ENCODE measurements at places on chromosomes 1 and 21.

- DNase-seq, result no peak
These were observed 34.9 kb upstream of the IVNS1ABP start for GRCh38 chr1:185351734-185352466.

GRCh38 chr1:60133848-60134247, 60.3 kb upstream of the C1orf87 start:
- no peak for DNase-seq

DNA sequence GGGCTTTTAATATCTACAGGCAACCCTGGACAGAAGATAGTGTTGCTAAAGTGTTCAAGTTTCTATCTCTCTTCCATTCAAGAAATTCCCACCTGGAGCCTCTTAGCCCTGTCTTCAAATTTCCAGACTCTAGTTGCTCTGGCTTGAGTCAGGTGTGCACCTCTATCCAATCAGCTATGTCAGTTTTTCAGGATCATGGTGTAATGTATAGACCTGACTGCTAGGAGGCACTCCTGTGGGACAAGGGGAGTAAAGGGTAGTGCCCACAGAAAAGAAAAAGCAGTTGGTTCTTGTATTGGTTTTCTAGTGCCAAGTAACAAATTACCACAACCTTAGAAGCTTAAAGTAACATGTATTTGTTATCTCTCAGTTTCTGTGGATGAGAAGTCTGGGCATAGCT, 6.2 kb upstream of the ZRANB2 start:
- no peak for DNase-seq

DNA sequence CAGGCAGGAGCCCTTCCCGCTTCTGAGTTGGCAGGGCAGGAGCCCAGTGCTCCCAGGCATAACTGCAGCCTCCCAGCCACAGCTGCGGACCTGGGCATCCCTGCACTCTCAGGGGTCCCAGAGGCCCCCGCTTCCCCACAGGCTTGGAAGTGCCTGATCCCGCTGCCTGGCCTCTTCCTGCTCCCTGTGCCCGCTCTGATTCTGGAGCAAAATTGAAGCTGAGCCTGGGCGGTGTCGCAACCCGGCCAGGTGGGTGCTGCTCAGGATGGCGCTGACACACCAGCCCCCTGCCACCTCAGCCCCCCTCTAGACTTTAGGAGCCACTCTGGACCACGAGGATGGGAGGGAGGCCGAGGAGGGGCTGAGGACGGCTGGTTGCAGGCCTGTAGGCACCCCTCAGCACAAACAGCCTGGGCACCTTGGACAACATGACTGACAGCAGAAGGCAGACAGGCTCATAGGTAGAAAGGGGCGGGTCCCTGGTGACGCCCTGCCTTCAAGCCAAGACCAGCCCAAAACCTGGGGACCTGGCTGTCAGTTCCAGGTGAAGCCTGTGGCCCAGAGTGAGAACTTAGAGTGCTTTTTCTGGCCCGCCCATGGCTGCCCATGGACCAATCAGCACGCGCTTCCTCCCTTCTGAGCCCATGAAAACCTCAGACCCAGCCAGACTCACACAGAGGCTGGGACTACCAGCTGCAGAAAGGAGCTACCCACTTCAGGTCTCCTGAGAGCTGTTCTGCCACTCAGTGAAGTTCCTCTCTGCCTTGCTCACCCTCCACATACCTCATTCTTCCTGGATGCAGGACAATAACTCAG, 7.2 kb downstream of the HLCS start:
- no peak for DNase-seq

DNA sequence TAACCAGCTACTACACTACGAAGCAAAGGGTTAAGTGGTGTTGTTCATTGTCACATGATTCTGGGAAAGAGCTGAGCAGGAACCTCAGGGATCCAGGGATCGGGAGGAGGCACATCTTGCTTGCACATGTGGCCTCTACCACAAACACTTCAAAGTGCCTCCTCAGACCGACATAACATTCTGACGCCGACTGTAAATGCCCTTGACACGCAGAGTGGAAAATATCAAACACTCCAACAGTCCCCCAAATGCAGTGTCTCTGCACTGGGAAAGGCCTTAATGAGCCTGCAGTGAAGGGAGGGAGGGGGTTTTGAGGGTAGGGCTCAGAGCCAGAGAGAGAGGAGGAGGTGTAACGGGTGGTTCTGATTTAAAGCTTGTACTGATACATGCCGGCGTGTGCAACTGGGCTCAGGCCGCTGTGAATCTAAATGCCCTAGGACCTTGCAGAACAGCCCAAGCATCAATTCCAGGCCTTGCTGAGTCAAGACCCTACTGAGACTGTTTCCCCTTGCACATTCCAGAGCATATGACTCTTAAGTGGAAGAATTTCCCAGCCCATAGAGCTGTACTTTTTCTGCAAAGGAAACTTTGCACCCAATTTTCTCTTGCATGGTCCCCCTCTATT, 163.7 kb downstream of the NTMT2 start:
- no peak for DNase-seq
